ENCODE measurements at places on chromosomes 4 and X.

DNA sequence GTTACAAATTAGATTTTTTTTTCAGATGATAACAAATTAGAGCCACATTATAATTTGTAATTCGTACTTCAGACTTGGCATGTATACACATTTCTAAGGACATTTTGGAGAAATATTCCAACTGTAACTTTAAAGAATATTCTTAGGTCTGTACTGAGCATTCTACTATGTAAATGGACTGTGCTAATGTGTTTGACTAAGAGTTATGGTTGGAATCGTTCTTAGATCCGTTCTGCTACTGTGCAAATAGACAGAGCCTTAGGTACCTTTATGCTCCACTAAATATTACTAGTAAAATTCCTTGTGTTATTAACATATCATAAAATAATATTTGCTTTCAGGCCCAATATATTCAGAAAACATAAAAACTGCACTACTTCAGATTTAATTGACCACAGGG, 1180.0 kb upstream of the TENM3 start:
- DNase-seq: no peak

- DNase-seq: no peak
Measured at GRCh38 chr4:185546335-185546734, 11.0 kb upstream of the PDLIM3 start.

DNA sequence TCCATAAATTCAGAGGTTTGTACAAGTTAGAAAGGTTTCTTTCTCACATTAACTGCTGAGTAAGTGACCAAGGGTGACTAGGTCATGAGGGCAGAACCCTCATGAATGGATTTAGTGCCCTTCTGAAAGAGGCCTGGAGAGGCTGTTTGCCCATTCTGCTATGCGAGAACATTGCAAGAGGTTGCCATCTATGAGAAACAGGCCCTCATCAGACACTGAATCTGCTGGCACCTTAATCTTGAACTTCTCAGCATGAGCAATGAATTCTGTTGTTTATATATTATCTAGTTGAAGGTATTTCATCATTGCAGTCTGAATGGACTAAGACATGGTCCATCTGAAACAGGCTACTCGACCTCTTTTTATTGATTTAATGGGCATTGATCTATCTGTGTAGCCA, 96.2 kb upstream of the GPRIN3 start:
- DNase-seq: no peak

GRCh38 chr4:93828332-93828994, at the start of gene ATOH1:
TSS of gene ATOH1 (plus strand) at chr4:93828753. CDS start at chr4:93828927, 174 bp downstream.
- no peak for DNase-seq

GRCh38 chrX:21374163-21374993, at the start of gene CNKSR2:
TSS of gene CNKSR2 (plus strand) at chrX:21374418. CDS start at chrX:21374898, 480 bp downstream.
- peak; percentile 65 for DNase-seq

DNA sequence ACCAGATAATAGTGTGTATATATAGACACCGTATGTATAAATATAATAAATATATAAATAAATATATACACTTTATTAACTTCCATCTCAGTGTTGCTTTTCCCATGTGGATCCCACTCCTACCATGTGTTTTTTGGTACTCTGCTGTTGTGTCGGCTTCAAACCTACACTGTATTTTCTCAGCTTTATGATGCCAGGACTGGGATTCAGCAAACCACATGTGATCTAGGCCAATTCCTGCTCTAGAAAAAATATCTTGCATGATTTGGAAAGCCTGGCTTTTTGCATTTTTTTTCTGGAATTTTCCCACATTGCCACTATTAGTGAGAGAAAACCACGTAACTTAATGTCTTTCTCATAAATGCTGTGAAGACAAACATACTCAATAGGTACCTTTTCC, 55.8 kb downstream of the POLR2B start:
- DNase-seq: no peak

GRCh38 chr4:141480950-141481349, 155.4 kb upstream of the IL15 start:
- DNase-seq: no peak

GRCh38 chrX:63506320-63506719, 155.2 kb upstream of the SPIN4 start:
- DNase-seq: peak; percentile 51

DNA sequence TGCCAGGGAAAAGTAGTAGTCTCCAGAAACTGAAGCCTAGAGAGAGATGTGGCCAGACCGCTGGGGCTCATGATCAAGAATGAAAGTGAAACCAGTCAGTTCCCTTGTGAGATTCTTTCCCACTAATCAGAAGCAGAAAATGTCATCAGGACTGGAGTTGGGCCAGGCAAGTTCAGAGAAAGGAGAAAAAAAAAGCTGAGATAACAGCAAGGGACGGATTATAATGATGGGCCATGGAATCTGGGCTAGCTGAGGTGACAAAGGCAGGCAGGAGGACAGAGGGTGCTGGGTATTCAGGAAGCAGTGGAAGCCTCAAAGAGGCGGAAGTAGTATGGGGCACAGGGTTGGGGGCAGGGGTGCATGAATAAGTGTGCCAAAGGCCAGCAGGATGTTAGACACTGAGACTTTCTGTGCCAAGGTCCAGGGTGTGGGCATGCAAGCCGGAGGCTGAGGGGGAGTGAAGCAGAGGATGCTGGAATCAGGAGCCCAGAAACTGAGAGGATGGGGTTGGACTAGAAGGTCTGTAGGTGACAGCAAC, 2.5 kb downstream of the CXorf38 start:
- peak; percentile 84 for DNase-seq

DNA sequence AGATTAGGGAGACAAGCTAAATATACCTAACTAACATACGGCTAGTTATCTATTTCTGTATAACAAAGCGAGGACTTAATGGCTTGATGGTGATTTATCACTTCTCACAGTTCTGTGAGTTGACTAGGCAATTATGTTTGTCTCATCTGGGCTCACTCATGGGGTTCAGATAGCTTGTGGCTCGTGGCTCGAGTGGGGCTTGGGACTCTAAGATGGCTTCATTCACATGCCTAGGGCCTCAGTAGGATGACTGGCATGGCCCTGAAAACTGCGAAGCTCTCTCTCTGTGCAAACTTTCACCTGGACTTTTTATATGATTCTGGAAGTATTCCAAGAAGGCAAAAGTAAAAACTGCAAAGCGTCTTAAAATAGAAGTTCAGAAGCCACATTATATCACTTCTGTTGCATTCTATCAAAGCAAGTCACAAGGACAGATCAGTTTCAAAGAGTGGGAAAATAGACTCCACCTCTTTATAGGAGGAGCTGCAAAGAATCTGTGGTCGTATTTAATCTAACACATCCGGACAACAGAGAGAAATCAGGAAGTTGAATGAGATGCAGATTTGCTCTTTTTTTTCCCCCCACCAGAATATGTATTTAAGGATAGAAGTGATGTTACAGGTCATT, 491.2 kb downstream of the INPP4B start:
- DNase-seq: no peak

DNA sequence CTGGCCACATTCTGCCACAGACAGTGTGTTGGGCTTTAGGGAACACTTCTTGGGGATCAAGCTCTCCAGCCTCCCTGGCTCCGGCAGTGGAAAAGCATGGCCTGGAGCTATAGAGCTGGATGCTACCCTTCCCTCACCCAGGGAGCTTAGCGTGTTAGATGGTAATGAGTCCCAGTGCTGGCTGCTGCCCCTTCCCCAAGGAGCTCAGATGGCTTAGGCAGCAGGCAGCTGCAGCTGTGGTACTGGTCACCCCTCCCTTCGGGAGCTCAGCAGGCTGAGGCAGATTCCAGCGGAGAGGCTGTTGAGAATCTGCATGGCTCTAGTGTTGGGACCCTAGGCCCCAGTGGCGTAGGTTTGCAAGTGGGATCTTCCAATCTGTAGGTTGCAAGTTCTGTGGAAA, 19.5 kb downstream of the TMEM144 start:
- no peak for DNase-seq

GRCh38 chr4:11720292-11720691, 291.6 kb upstream of the HS3ST1 start:
- DNase-seq: peak; percentile 60

DNA sequence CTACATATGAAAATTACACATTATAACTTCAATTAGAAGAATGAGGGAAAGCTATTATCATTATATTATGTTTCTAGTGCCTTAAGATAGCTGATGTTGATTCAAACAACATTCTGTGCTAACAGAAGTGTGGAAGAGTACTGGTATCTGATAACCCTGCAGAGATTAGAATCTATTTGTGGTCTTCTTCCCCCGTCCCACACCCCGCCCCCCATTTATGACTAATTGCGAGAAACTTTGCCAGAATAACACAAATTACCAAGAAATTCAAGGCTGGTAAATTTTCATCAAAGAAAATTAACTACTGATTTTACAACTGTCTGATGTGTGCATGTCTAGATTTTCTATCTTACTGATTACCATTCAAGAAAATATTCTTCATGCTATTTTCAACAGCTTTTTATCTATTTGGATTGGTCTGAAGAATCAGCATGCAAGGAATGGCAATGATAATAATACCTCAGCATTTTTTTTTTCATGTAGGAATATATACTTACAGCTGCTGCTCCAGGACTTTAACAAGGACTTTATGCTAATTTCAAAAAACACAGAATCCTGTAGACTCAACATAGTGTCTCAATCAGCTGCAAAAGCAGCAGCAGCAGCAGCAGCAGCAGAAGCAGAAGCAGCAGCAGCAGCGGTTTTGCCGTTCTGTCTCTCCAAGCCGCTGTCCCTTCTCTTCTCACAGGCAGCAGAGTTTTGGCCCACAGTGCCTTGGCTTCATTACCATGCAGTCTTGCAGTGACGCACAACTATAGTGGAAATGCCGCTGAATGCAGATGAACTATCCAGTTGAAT, 126.7 kb downstream of the FRYL start:
- no peak for DNase-seq

DNA sequence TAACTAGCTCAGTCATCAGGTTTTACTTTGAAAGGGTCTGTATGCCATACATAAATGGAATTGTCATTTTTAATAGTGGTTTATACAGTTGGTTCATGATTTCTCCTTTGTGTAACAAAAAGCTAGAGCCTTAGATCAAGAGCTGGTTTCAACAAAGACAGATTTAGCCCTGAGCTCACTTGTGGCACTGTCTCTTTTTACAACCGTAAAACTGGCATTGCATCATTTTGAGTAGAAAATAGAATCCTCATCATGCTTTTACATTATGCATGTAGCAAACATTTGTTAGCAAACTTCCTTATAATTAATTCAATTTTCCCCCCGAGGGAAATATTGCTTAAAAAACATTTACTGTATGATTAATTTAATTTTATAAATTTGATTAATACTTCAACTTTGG, 1871.5 kb downstream of the ARAP2 start:
- DNase-seq: no peak

DNA sequence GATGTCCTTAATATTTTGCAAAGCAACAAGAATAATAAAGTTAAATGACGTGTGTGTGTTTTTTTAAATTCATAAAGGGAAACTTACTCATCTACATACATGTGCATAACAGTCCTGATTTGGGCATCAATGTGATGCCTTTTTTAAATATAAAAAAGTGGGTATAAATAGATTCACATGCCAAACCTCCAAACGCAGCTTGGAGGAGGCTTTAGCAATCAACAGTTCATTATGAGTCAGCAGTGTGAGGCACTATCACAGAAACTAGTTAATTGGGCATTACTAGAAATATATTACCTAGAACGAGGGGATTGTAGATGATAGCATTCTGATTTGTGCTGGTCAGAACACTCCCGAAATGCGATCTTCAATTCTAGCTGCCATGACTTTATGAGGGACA, 115.1 kb downstream of the HS6ST2 start:
- DNase-seq: no peak

GRCh38 chr4:41124916-41125548, 89.3 kb downstream of the APBB2 start:
- no peak for DNase-seq

GRCh38 chrX:142249721-142250120, 44.6 kb upstream of the MAGEC2 start:
- no peak for DNase-seq

- DNase-seq: no peak
Measured at GRCh38 chr4:151785484-151786157, 24.8 kb upstream of the GATB start.

GRCh38 chr4:186684889-186685309, 38.8 kb downstream of the FAT1 start:
- peak; percentile 40 for DNase-seq

- DNase-seq: no peak
Measured at GRCh38 chr4:8748236-8748575, 123.4 kb downstream of the HMX1 start.

- DNase-seq: no peak
Measured at GRCh38 chr4:147913137-147913536, 181.2 kb downstream of the ARHGAP10 start.

DNA sequence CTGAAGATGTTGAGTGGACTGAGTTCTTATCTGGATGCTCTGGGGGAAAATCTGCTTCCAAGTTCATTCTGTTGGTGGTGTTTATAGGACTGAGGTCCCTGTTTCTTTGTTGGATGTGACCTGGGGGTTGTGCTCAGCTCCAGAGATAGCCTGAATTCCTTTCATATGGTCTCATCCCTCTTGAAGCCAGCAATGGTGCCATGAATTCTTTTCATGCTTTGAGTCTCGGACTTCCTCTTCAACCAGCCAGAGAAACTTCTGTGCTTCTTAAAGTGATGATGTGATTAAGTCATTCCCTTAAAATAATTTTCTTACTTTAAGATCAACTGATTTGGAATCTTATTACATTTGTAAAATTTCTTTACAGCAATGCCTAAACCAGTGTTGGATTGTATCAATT, 233.8 kb upstream of the UGT8 start:
- no peak for DNase-seq

DNA sequence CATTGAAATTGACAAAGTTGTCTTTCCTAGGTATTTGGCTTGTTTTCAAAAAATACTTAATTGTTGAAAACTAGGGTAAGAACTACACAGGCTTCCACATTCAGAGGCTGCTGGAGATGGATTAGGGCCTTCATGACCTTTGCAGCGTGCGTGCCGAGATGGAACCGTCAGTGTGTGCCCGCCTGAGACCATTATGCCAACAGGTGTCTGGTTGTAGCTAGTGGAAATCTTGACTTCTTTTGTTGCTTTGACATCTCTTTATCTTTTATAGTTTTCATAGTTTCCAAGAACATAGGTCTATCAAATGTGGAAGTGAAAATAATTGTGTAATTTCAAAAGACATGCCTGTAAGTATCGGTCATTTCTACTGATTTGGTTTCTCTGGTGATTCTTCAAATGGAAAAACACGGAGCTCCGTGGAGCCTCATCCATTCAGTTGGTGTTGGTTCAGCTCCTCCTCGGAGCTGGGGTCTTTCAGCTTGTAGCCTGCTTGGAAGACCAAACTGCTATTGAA, 38.9 kb upstream of the CLCN4 start:
- no peak for DNase-seq

DNA sequence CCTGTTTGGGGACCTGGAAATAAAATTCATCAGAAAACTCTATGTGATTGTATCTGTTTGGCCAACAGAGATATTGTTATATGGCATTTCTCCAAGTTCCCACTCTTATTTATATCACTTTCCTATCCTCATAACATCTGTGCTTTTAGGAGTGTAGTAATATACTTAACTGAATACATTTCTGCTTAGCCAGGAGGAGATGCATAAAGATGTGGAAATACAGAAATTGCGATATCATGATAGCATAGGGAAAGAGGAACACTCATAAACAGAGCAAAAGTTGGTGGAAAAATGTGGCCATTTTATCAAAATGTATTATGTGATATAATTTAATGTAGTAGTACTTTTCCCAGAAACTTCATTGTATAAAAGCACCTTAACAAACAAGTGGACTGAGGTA, 46.1 kb upstream of the TSPAN7 start:
- no peak for DNase-seq
